GM23248 (cell line): ENCODE measurements at places on chromosomes 4 and X. TPM values are rescaled to one million over a fixed set of nuclear protein-coding genes. Genes with fewer than 3 reads are reported as not detected.

- no peak overlapping the region for H3K4me3 ChIP-seq
- no peaks in the 10 kb centered on the region for H3K27me3 ChIP-seq
Measured at GRCh38 chr4:124682384-124682783, 30.1 kb downstream of the ANKRD50 start.

DNA sequence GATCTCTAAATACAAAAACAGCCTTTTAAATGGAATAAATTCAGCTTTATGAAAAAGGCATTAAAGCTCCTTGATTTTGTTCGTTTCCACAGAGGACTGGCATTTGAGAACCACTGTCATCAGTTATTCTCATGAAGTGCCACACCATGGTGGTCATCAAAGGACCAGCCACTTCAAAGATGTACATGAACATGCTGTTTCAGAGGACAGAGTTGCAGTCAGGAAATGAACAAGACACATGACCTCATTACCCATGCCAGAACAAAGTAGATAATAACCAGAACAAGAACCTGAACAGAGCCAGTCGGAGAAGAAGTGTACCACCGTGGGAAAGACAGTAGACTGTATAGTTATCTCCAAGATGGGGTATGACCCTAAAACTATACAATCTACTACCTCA lies 122.7 kb upstream of the HSD17B10 start:
- H3K27me3 ChIP-seq: no peaks in the 10 kb centered on the region
- no peak overlapping the region for H3K27ac ChIP-seq
- peaks cover 23% of the 10 kb centered on the region; the same call in 1 of the 2 replicates for H3K36me3 ChIP-seq
- DNase-seq: no peak
- H3K4me3 ChIP-seq: no peak overlapping the region
- no peaks in the 10 kb centered on the region for H3K4me1 ChIP-seq

- no peaks in the 10 kb centered on the region for H3K27me3 ChIP-seq
- no peaks in the 10 kb centered on the region for H3K36me3 ChIP-seq
- H3K4me3 ChIP-seq: no peak overlapping the region
- no peak for DNase-seq
- H3K4me1 ChIP-seq: no peaks in the 10 kb centered on the region
Measured at GRCh38 chrX:148825696-148826095, 325.3 kb downstream of the AFF2 start.

DNA sequence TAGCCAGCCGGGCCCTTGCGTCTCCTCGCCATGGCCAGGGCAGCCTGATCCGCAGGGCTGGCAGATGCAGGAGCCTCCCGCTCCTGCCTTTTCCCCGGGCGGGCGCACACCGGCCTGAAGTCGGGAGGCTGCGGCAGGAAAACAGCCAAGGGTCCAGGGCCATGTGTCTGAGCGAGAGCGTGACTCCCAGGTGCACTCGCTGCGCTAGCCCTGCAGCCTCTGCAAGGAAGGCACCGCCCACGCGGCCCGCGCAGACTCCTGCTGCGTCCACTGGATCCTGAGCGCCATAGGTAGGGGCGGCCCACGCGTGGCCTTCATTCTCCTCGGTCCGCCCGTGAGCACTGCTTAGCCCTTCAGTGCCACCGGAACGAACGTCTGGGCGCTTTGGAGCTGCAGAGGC lies 379.9 kb downstream of the TRAM1L1 start:
- no peaks in the 10 kb centered on the region for H3K27me3 ChIP-seq
- H3K27ac ChIP-seq: no peak overlapping the region
- no peak overlapping the region for H3K4me3 ChIP-seq
- no peaks in the 10 kb centered on the region for H3K4me1 ChIP-seq
- no peaks in the 10 kb centered on the region for H3K36me3 ChIP-seq

GRCh38 chrX:9775930-9776329 lies 10.3 kb upstream of the GPR143 start:
- no peak for DNase-seq
- H3K36me3 ChIP-seq: no peaks in the 10 kb centered on the region
- H3K27me3 ChIP-seq: no peaks in the 10 kb centered on the region
- H3K27ac ChIP-seq: no peak overlapping the region
- no peak overlapping the region for H3K4me3 ChIP-seq

DNA sequence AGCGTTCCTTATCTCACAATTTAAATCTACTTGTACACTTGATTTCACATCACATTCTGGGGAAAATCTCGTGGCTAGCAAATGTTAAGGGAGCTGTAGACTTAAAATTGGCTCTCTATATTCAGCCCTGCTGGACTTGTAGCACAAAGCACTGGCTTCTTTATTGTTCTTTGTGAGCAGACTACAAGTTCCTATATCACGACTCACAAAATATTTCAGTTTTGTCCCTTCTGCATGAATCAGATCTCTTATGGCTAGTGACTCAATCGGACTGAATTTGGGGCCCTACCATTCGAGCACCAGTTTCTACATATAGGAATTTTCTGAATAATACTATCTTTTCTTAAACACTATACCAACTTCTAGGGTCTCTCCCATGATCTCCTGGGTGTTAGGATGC lies 390.1 kb downstream of the ADAM29 start:
- no peak overlapping the region for H3K27ac ChIP-seq
- H3K36me3 ChIP-seq: no peaks in the 10 kb centered on the region
- peak; percentile 62 for DNase-seq
- no peak overlapping the region for H3K4me3 ChIP-seq

GRCh38 chr4:102429553-102429952 lies 71.6 kb upstream of the NFKB1 start:
- H3K27me3 ChIP-seq: no peaks in the 10 kb centered on the region
- DNase-seq: peak; percentile 84
- H3K36me3 ChIP-seq: no peaks in the 10 kb centered on the region
- peaks cover 16% of the 10 kb centered on the region for H3K4me1 ChIP-seq
- H3K27ac ChIP-seq: peak overlapping the region; percentile 53

DNA sequence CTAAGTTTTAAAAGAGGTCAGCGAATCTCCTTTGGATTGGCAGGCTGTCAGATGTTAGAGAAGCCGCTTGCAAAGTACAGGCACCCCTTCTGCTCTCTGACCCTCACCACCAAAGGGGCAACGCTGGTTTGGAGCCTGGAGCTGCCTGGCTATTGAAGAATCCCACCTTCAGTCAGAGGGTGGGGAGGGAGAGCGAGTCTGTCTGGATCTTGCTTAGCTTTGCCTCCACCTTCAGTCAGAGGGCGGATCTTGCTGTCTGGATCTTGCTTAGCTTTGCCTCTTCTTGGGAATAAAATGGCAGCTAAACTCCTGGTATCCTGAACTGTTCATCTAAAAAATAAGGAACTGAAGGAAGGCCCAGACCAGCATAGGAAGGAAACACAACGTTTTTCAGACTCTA lies 7.3 kb downstream of the CCDC110 start:
- no peak overlapping the region for H3K27ac ChIP-seq
- peaks cover 11% of the 10 kb centered on the region for H3K4me1 ChIP-seq
- no peak overlapping the region for H3K4me3 ChIP-seq
- DNase-seq: no peak
- H3K36me3 ChIP-seq: no peaks in the 10 kb centered on the region
- H3K27me3 ChIP-seq: no peaks in the 10 kb centered on the region; the same call in 1 of the 2 replicates

DNA sequence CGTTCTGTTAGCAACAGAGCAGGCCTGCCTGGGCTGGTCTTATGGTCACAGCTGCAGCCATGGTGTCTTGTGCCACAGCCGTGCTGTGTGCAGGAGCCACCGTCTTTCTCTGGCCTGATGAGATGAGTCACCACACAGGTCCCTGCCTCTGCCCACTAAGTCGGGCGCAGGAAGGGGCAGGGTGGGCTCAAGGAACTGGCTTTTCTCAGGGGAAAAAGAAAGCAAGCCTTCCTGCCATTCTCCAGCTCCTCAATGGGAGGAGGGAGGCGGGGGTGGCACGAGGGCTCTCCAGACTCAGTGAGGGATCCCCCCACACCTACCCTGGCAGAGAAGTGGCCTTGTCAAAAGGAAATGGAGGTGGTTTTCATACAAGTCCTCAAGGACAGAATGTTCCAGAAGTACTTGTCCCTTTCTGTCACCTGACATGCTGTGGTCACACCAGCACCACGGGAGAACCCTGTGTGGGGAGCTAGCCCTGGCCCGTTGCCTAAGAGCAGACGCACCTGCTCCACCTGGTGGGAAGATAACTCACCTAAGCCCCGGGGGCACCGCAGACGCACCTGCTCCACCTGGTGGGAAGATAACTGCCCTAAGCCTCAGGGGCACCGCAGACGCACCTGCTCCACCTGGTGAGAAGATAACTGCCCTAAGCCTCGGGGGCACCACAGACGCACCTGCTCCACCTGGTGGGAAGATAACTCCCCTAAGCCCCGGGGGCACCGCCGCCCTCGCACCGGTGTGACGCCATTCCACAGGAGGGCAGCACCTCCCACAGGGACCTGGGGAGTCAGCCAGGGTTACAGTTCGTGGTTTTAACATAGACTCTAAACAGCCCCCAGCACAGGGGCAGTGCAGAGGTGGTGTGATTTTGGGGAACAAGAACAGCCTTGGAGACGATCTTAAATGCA lies 18.5 kb downstream of the UVSSA start:
- no peaks in the 10 kb centered on the region for H3K36me3 ChIP-seq
- H3K27me3 ChIP-seq: no peaks in the 10 kb centered on the region
- DNase-seq: no peak
- no peaks in the 10 kb centered on the region for H3K4me1 ChIP-seq
- no peak overlapping the region for H3K4me3 ChIP-seq
- no peak overlapping the region for H3K27ac ChIP-seq

DNA sequence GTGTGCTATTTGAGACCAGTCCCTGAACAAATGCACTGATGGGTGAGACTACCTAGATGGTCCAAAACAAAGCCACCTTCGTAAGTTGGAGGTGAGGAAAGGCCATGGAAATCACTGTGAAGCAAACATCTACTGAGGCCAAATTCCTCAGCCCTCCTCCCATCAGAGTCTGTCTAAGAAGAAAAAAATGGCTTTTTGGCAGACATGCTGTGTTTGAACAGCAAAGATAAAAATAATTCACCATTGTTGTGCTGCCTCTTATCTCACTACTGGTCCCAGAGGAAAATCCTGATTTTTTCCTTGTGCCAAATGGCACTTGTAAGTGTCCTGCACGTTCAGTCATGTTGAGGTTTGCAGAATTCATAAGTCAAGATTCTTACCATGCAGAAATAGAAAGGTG lies 7.9 kb downstream of the MAGEB18 start:
- H3K4me1 ChIP-seq: no peaks in the 10 kb centered on the region
- no peak for DNase-seq
- no peaks in the 10 kb centered on the region for H3K36me3 ChIP-seq
- H3K27me3 ChIP-seq: no peaks in the 10 kb centered on the region

DNA sequence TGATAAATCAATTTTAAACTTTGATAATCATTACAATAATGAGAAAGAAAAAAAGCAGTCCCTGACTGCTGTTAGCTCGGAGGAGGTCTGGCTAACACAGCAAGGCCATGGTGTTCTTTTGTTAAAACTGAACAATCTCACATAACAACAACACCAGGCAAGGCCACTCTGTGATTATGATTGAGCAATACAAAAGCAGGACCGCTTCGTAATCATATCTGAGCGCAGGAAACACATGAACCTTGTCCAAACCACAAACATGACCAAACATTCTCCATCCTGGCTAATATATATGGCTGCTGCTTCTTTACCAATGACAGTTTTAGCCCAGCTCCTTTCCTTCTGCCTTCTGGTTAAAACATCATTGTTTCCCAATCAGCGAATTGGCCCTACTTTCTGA lies 76.8 kb upstream of the DDX53 start:
- DNase-seq: peak; percentile 66
- H3K36me3 ChIP-seq: no peaks in the 10 kb centered on the region
- no peaks in the 10 kb centered on the region for H3K27me3 ChIP-seq
- no peak overlapping the region for H3K27ac ChIP-seq
- peaks cover 5% of the 10 kb centered on the region; the same call in 1 of the 2 replicates for H3K4me1 ChIP-seq

Gene LRCH2
- total RNA-seq: 2.3 and 2.4 TPM in 2 replicates

Gene UGT2A1
- total RNA-seq: not detected in 2 replicates

Gene DSPP
- not detected in 2 replicates for total RNA-seq

Gene DMRTC1
- total RNA-seq: not detected in 2 replicates

Gene CCDC149
- 5.8 and 6.1 TPM in 2 replicates for total RNA-seq

Gene ARX
- not detected in 2 replicates for total RNA-seq

Gene NPY5R
- total RNA-seq: not detected in 2 replicates
